Stimulated activated CD8-positive, alpha-beta memory T cell treated with anti-CD3 and anti-CD28 coated beads, Interleukin-7, amount 100 ng/mL, for 1 hour (primary cell): ENCODE measurements at places on chromosomes 4 and X.
A peak's percentile ranks its signal among the peaks of the same experiment; 100 is the strongest.

DNA sequence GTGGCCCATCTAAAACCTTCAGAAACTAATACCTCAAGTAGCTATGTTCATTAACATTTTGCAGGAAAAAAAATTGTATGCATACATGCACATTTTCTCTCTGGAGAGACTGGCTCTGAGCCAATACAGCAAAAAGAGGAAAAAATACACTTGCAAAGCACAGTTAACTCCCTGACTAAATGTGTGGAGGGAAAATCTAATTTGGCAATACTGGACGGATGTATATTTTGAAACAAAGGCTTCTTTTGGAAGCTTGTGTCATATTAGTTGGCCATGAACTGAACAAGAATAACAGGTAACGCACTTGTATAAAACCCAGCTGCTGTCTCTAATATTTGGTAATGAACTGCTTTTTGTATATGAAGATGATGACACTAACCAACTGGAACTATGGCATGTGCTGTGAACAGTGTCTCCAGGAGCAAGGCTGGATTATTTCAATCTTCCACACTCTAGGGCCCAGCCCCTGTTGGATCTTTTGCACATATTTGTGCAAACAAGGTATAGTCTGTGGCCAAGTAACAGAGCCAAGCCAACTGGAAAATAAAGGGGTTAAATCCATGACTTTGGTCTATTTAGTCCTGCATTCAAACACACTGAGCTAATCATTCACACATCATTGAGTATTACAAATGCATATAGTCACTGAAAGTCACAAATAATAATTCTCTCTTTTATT lies 67.9 kb upstream of the NRK start:
- no peak for DNase-seq

DNA sequence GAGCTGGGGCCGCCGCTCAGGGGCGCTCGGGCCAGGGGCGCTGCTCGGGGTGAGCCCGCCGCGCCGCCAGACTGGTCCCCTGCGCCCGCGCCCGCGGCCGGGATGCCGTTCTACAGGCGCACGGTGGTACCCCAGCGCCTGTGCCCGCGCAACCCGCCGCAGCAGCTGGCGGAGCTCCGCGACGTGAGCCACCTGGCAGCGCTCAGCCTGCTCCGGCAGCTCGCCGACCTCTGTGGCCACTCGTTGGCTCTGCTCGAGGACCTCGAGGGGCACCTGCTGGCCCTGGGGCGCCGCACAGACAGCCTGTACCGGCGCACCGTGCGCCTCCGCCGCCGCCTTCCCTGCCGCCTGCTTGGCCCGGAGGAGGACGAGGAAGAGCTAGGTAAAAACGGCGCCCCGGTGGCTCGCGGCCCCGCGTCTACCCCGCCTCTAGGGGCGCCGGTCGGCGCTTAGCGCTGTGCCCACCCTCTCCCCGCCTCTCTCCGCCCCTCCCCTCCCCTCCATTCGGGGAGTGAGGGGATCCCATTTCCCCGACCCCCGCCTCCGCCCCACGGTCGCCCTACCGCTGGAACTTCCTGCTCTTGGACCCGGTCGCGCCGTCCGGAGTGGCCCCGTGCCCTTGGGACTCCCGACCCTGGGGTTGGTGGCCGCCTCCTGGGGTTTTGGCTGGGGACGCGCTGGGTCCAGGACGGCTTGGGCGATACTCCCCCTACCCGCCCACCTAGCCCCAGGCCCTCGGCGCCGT lies 513 bp downstream of the NHSL2 start:
- DNase-seq: no peak

DNA sequence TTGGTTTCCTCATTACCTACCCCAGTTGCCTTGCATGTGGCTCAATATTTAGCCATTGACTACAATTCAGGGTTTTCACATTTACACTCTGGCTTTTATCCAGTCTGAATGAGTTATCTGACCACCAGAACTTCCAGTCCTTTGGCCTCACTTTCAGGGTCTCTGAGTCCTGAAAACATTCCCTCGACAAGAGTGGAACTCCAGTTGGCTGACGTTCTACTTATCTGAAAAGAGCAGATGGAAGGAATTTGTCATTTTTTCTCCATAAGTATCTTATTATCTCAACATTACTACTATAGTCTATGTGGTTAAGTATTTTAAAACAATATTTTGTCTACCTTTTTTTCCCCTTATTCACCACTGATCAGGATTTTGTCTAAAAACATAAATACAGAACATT lies 5.2 kb upstream of the CASP6 start:
- DNase-seq: no peak

DNA sequence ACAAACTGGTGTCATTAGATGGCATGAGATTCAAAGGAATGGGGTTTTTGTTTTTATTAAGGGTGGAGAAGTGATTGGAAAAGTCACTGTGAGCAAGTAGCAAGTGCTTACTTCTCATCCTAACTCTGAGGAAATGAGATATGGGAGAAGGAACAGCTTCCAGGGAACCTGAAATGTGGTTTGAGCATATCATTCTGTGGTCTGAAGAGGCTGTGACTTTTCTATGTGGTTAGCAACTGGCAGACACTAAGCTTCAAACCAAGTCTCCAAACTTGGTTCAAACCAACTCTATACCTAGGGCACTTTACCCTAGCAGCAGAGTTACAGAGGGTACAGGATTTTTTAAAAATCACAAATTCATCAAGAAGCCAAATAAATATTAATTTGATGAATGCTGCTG lies 58.2 kb downstream of the DCLK2 start:
- DNase-seq: no peak

DNA sequence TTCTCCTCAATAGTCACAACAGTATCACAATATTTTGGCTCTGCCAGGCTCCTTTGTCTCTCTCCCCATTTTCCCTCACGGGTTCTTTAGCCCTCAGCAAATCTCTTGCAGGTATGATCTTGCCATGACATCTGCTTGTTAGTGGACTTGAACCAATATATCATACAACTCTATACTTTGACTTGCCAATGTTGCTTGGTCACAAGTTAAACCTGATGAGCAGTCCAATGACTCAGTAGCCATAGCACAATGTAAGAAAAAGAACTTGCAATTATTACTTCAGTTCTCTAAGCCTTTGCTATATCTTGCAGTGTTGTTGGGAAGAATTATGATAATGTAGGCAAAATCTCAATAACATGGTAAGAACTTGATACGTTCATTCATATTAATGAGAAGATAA lies 174.6 kb upstream of the NRK start:
- no peak for DNase-seq

- DNase-seq: no peak
These were observed 2092.4 kb upstream of the TENM3 start for GRCh38 chr4:180150818-180151217.

- no peak for DNase-seq
These were observed 37.1 kb downstream of the FSTL5 start for GRCh38 chr4:162126729-162127128.

GRCh38 chr4:74297539-74297938 lies 10.7 kb upstream of the EPGN start:
- no peak for DNase-seq

- no peak for DNase-seq
These were observed 224.2 kb upstream of the ANXA10 start for GRCh38 chr4:167868163-167868562.

DNA sequence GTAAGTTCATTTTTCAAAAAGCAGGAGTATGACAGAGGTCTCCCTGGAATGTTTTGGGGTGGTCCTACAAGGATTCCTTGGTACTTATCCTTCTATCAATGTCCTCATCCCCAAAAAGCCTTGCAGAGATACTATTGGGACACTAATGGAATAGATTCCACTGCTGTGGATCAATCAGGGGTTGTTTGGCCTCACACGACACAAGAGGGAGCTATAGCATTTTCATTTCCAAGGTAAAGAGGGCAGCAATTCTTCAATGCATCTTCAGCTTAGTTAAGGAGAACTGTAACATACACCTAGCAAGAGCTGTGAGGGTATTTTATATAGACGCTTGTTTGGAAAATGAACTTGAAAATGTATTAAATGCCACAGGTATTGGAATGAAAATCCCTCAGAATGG lies 50.9 kb downstream of the USP26 start:
- DNase-seq: no peak

- DNase-seq: no peak
These were observed 26.1 kb upstream of the VMA21 start for GRCh38 chrX:151370906-151371305.

- DNase-seq: no peak
These were observed 14.9 kb downstream of the RAB33A start for GRCh38 chrX:130186651-130187050.

- no peak for DNase-seq
These were observed 1156.1 kb downstream of the FAT4 start for GRCh38 chr4:126470862-126471261.

GRCh38 chrX:143636831-143637230 lies 930 bp upstream of the SLITRK4 start:
- no peak for DNase-seq

DNA sequence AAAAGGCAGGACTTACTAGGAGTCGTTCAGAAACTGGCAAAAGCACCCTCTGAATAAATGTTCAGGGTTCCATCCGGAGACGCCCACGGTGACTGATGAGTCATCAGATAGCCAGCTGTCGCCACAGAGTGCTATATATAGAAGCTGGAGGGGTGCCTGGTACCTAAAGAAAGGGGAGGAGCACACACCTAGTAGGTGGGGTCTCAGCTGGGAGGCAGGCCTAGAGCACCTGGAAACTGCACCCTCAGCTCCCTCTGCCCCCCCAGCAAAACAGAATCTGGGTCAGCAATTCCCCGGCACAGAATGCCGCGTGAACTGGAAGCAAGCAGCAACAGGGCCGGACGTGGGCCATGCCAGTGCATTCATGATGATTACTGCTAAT lies 242.0 kb downstream of the BCOR start:
- peak; percentile 42 for DNase-seq

DNA sequence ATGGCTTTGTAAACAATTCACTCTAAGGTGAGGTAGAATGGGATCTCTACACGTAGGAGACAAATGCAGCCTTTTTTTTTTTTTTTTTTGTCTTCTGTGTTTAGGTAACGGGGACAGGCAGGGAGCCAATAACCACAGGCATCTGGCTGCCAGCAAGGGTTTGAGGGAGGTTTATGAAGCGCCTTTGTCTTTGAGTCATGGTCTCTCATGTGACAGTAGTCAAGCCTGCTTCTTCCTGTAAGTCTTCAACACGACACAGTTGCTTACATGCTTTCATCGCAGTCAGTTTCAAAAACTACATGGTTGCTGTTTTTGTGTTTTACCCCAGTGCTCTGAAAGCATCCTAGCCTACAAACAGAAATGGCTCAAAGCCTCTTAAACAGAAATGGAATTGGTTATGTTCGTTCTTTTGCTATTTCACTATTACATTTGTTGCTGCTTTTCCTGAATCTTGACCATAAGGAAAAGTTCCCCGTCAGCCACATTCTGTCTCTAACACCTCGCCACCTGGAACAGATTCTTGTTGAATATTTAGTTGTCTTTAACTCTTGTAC lies 127.8 kb upstream of the METTL14 start:
- no peak for DNase-seq

- no peak for DNase-seq
These were observed 91.4 kb downstream of the ANXA3 start for GRCh38 chr4:78642934-78643333.

DNA sequence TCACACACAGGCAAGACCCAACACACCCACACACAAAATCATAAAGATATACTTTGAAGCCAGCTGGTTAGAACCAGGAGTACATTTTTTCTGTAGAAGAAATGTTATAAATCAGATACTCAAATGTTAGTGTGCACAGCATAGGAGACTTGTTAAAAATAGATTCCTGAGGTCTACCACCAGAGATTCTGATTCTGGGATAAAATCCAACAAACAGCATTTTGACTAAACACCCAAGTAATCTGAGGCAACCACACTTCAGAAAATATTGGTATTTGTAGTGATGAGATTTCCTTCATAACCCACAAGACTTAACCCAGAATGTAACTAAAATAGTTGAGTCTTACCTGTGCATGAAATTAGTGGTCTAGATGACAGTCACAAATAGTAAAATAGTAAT lies 301.8 kb downstream of the HNRNPD start:
- no peak for DNase-seq

- DNase-seq: no peak
These were observed 1601.5 kb upstream of the PCDH10 start for GRCh38 chr4:131547506-131547981.

- no peak for DNase-seq
These were observed 37.2 kb upstream of the MAGEA4 start for GRCh38 chrX:151875270-151876026.

DNA sequence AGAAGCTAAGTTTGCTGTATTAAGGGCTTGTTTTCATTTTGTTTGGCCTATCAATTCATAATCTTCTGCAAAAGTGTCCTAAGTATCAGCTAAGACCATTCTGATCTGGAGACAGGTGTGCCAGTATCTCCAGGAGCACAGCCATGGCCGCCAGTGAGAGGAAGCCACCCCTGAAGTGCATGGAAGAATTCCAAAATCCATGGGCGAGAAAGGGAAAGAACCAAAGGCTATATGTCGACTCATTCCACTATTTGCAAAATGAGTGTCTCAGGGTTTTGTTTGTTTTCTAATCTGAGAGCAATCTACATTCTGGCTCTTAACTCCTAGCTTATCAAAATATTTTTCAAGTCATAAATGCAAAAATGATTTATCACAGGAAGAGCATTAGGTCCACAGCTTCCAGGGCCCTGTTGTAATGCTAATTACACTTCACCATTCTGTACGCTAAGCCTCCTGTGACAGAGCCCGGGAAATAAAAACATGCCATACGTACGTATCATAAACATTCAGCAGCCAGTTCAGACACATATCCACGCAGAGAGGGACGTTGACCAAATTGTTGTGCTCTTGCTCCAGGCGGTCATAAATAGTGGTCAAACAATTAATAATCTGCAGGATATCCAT lies 137.3 kb upstream of the FTHL17 start:
- DNase-seq: no peak

DNA sequence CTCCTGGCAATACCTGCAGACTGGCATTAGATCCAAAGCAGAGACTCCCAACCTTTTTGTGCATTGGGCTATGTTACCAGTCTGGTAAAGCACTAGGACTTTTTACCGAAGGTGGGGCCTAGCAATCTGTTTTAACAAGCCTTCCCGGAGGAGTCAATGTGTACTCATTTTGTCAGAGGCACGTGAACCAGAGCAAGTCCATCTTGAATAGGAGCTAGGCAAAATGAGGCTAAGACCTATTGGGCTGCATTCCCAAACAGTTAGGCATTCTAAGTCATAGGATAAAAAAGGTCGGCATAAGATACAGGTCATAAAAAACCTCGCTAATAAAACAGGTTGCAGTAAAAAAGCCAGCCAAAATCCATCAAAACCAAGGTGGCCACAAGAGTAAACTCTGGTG lies 22.3 kb downstream of the ADGRA3 start:
- DNase-seq: no peak

- DNase-seq: no peak
These were observed 203.7 kb downstream of the NSUN7 start for GRCh38 chr4:40953283-40954087.

GRCh38 chrX:151982222-151982621 lies 7.7 kb upstream of the GABRE start:
- DNase-seq: no peak

DNA sequence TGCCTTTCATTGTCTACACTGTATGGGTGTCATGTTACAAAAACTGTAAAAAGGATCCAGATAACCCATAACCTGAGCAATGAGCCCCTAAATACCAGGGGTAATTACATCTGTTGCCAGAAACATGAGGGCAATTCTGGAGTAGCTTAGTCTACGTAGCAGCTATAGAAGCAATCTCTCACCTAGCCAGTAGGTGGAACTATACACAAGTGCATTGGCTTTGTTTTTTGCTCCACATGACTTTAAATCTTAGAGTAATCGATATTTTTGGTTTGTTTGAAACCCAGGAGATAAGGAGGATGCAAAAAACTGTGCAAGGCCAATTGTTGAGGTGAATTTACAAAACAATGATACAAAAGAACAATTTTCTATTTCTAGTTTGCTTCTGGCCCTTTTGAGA lies 57.5 kb downstream of the GPR82 start:
- no peak for DNase-seq
